Caudate nucleus (tissue), 63 donors: ENCODE measurements at places on chromosomes 1 and 21.

- DNase-seq: peak; percentile 63
Measured at GRCh38 chr1:26275580-26276431, 4.1 kb upstream of the SH3BGRL3 start.

GRCh38 chr1:11787251-11787803 is 18.4 kb downstream of the MTHFR start:
- DNase-seq: no peak

DNA sequence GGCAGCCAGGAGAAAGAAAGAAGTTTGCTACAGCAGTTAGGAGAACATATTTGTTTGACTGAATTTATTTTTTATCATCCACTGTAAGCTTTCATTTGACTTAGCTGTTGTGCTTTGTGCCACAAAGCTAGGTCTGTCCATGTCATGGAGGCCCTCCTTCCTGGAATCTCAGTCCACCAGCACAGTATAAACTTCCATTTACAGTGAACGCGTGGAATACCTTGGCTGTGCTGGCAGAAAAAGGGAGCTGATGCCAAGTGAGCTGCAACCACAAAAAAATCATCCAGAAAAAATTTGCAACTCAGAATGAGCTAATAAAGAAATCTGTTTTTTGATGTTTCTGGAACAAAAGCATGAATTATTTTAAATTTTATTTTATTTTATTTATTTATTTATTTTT is 72.6 kb downstream of the ATP6V1G3 start:
- no peak for DNase-seq

DNA sequence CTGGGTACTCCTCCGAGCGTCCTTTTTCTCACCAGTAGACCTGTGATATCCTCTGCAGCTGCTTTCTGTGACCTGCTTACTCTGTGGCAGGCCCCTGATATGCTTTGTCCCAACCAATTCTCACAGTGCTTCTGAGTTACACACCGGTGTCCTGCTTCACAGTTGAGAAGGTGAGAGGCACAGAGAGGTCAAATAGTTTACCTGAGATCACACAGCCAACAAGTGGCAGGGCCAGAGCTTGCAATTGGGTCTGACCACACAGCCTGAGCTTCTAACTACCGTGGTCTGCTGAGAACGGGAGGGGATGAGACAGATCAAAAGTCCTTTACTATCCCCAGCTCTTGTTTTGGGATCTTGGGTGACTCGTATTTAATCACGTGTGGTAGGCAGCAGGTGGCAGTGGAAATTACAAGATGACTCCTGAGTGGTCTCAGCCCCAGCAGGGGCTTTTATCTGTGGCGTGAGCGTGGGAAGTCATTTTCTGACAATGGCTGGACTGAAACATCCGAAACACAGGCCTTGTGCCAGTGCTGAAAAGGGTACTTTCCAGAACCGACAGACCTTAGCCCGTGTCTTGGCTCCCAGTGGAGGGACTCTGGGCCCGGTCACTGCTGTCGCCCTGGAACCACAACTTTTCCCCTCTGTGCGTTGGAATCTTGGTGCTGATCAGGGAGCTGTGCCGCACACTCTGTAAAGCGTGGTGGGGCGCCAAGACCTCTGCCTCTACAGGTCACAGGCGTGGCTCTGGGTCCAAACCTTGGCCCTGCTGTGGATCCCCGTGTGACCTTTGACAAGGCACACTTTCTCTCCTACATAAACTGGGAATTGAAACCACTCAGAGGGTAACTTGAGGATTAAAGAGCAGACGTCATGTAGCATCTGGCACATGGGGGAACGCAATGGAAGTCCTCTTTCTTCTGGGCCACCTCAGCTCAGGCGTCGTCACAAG is 11.9 kb downstream of the THEMIS2 start:
- DNase-seq: no peak

- no peak for DNase-seq
Measured at GRCh38 chr1:99996951-99997350, 27.2 kb downstream of the SLC35A3 start.

DNA sequence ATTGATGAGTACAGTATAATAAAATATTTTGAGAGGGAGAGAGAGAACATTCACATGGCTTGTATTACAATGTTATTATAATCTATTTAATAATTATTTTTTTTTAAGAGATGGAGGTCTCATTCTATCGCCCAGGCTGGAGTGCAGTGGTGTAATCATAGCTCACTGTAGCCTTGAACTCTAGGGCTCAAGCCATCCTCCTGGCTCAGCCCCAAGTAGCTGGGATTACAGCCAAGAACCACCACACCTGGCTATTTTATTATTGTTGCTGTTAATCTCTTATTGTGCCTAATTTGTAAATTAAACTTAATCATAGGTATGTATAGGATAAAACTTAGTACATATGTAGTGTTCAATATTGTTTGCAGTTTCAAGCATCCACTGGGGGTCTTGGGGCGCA is 57.8 kb downstream of the HS2ST1 start:
- DNase-seq: no peak

GRCh38 chr1:247857069-247857984 is at the start of gene TRIM58:
TRIM58 (plus strand) TSS chr1:247857187; CDS start chr1:247857247, 60 bp downstream.
- no peak for DNase-seq

GRCh38 chr1:5989286-5989605 is 3.0 kb downstream of the NPHP4 start:
- no peak for DNase-seq

DNA sequence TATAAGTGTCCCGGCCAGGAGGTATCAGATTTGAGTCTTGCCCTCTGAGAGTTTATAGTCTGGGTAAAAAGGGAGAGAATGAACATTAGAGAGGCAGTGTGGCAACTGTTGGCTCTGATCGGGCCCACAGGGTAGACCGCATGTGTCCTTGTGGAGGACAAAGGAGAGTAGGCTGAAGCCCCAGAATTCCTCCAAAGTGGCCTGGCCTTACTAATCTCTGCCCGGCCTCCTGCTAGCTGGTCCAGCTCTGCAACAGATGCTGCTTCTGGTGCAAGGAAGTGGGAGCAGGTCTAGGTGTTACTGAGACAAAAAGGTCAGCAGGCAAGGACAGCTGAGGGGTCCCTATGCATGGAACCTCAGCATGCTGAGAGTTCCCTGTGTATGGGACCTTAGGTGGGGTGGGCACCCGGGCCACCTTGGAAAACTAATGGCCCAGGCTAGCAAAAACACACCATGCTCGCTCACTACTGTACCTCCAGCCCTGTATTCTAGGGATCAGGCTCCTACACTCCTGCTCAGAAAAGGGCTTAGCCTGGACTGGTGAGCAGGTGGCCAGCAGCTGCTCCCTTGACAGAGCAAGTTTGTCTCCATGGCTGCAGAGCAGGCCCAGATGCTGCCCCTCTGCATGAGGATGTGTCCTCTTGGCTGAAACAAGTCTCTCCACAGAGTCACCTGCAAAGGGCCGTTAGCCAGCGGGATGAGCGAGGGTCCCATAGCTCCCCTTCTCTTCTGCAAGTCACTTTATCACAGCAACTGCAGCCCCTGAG is 30.3 kb upstream of the RGS16 start:
- no peak for DNase-seq

- DNase-seq: no peak
Measured at GRCh38 chr1:8706995-8707396, 110.4 kb downstream of the RERE start.

GRCh38 chr1:44673675-44674112 is 587 bp downstream of the TMEM53 start:
- no peak for DNase-seq

DNA sequence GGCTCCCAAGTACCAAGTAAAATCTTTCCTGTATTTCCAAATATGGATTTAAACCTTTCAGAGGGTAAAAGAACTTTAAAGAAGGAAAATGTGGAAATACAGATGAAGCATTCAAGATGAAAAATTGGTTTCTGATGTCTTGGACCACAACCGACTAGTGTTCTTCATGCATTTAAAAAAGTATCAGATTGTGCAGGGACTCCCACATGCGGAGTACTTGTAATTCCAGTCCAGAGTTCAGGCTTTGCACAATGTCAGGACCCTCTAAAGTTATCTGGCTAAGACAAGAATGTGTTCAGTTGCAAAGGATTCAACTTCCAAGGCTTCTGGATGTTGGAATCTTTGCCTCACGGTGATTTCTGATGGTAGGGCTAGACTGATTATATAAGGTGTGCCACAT is 66.7 kb downstream of the RGL1 start:
- no peak for DNase-seq

- no peak for DNase-seq
Measured at GRCh38 chr21:43687566-43688399, 28.4 kb downstream of the RRP1B start.

- no peak for DNase-seq
Measured at GRCh38 chr1:119091618-119092017, 48.8 kb downstream of the WARS2 start.

DNA sequence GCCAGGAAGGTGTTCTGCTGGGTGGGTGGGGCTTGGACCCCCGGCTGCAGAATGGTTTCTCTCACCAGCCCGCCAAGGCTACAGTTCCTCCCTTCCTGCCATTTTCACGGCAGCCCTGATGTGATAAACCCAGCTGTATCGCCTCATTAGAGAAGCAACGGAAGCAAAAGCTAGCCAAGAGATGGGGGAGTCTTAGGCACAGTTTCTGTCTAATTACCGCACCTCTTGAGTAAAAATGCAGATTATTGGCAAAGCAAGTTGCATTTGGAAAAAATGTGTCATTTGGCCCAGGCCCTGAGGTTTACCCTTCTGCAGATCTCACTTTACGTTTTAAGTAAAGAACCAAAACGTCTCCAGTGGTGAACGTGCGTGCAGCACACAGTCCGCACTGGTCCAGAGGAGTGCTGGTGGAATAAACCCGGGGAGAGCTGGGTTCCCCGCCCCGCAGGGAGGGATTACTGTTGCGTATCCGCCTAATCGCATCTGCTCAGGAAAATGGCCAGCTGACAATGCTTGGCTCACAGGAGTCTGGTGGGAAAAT is 109.9 kb downstream of the GALNT2 start:
- DNase-seq: peak; percentile 38

DNA sequence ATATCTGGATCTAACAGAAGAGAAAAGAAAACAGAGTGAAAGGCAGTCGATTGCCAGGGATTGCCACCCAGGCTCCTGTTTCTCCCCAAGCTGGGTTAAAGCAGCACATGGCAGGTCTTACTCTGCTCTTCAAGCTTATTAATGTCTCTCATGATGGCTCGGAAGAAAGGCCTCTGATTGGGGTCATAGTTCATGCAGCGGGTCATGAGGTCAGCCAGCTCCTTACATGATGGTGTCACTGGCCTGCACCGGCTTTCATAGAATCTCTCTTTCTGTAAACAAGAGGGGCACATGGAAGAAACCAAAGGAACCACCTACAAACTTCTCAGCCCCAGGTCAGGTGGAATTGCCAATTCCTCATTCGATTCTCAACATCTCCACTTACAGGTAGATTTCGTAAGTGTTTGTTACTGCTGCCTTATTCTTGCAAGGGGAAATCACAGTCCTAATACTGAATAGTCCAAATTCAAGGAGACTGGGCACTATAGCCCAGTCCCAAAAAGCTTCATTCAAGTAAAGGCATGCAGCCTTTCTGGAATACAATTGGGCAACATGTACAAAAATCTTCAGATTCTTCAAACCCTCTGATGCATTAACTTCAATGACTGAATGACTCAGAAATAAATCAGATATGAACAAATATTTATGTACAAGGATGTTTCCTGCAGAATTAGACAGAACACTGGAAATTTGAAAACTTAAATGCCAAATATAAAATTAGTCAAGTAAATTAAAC is 96.6 kb downstream of the RAVER2 start:
- no peak for DNase-seq

GRCh38 chr1:156646738-156647211 is 4.9 kb downstream of the BCAN start:
- no peak for DNase-seq

DNA sequence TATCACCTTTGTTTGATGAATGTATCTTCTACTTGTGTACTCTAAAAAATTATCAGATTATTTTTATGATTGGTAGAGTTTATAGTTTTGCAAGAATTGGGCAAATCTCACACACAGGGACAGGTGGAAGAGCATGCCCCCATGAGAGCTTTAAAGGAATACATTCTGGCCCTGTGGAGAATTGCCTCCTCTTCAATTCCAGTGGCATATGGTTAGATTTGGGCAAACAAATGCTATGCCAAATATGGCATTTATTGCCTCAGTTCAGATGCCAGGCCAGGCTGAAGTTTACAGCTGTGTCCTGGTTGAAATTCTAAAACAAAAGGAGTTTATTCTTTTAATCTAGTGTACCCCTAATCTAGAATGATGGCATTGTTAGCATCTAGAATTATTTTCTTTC is 162.4 kb upstream of the CACYBP start:
- DNase-seq: no peak

DNA sequence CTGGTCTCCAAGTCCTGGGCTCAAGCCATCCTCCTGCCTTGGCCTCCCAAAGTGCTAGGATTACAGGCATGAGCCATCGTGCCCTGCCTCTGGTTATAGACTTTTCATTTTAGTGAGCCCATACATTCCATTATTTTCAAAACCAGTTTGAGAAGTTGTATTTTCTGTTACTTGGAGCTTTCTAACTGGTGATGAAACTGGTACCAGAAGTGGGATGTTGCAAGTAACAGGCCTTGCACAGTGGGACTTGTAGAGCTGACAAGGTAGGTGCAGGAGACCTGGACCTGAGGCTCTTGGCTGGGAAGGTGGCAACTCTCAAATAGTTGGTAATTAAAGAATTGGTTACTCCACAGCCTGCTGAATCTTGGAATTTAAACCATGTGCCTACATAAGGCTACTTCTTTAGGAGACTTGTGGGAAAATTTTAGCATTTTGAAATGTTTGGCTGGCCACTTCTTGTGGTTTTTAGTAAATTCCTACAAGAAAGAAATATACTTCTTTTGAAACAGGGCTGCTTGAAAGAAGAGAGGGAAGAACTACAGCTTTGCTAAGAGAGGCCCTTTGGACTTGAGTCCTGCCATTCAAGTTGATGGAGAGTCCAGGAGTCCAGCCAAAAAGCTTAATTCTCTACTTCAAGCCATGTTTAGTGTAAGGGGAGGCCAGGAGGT is 9.8 kb upstream of the ALPL start:
- no peak for DNase-seq

- DNase-seq: no peak
Measured at GRCh38 chr21:17003258-17003615, 509.6 kb upstream of the CXADR start.

DNA sequence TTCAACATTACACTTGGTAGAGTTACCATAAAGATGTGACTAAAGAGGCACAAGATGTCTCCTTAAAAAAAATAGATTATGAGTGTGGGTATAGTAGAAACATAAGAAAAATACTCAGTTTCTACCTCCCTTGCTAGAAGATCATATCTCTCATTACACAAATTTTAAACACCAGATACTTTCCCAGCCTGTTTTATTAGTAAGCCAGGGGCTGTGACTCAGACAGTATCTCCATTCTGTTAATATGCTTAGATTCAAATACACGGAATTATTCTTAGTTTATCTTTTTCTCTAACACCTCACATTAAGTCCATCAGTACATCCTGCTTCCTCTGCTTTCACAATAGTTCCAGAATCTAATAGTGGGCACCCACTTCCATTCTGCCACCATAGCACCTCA is 561.8 kb upstream of the ADAMTS5 start:
- DNase-seq: no peak

- DNase-seq: no peak
Measured at GRCh38 chr1:12345350-12346217, 115.8 kb downstream of the VPS13D start.

GRCh38 chr1:31483012-31483946 is 70.3 kb downstream of the SERINC2 start:
- no peak for DNase-seq
